ENCODE measurements at places on chromosomes 7 and 10.

DNA sequence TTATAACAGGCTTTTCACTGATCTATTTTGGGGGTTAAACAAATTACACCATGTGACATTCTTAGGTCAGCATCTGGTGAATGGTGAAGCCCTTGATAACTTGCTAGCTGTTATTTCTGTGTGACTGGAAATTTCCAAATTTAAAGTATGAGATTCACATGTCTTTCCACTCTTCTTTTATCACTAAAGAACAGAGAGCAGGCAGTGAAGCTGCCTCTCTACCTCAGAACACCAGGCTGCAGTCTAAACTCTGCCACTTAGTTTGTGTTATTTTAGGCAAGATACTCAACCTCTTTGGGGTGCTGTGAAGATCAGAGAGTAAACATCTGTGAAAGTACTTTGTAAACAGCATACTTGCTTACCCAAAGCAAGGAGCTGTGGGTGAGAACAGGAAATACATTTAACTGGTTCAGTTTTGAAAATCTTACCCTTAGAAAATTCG lies 15.5 kb upstream of the SP4 start:
- DNase-seq, result no peak

- DNase-seq, result no peak
These were observed 91.6 kb upstream of the ODAD2 start for GRCh38 chr10:28090506-28090905.

- no peak for DNase-seq
These were observed 594.9 kb downstream of the LRMDA start for GRCh38 chr10:76026176-76026771.

DNA sequence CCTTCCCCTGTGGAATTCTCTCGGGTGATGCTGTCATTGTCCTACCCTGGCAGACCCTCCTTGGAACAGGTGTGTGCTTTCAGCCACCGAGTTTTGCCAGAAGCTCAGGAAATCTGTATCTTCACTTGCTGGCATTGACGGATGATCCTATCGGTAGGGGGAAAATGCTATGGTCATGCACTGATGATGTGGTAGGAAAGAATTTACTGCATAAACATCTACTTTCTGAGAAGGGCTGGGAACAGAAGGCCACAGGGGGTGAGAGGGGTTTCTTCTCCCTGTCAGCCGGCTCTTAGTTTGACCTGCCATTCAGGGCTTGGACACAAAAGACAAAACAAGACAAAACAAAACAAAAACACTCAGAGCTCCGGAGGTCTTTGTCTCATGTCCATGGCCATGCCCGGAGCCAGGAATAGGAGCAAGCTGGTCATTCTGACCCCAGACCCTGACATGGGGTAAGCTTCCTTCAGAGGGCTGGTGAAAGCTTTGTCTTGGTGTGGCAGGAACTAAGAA lies 43.6 kb upstream of the CARD11 start:
- DNase-seq, result no peak

- DNase-seq, result no peak
These were observed 87.9 kb upstream of the KAT6B start for GRCh38 chr10:74738542-74738941.

DNA sequence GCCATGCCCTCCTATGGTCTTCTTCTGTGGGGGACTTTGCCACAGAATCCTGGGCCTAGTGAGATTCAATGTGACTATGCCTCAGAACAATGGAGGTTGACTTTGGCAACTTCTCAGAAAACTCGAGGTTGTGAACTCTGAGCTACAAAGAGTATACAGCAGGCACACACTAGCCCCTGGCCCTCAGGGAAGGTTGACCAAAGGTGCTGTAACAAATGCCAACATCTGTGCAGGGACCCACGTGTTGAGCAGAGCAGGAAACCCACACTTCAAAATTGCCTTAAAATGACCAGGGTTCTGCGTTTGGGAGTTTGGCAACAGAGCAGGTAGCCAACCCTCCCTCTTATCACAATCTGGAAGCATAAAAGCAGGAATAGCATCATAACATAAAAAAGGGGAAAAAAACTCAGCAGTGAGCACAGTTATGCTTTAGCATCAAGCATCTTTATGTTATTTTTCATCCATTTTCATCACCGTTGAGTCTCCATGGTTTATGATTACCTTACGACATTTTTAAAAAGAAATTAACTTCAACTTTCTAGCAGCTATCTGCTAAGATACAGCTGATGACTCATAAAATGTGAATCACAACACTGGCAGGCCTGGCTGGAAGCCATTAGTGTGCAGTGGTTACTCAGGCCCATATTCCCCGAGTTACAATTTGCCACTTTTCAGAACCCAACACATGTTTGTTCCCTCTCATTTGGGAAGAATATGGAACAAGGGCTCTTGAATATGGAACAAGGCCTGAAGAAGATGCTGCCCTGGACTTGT lies 11.1 kb downstream of the PRLHR start:
- DNase-seq, result no peak

DNA sequence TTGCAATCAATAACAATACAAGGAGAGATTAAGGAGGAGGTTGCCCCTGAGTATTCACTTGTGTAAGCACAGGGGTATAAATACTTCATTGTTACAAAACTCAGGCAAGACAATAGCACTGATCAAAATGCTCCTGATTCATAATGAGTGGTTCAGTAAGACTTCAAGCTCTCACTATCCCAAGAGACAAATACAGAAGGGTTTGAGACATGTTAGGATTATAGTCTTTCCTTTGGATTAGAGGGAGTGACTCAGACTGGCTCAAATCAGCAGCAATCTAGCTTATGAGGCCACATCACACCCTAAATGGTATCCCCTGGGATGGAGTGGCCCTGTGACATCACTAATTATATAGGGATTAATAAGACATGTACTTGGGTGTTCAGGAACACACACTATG lies 167.2 kb upstream of the HGF start:
- no peak for DNase-seq

GRCh38 chr7:69285854-69286253 lies 312.4 kb upstream of the AUTS2 start:
- no peak for DNase-seq

- DNase-seq, result no peak
These were observed 230.2 kb upstream of the AKR1E2 start for GRCh38 chr10:4595719-4596319.

DNA sequence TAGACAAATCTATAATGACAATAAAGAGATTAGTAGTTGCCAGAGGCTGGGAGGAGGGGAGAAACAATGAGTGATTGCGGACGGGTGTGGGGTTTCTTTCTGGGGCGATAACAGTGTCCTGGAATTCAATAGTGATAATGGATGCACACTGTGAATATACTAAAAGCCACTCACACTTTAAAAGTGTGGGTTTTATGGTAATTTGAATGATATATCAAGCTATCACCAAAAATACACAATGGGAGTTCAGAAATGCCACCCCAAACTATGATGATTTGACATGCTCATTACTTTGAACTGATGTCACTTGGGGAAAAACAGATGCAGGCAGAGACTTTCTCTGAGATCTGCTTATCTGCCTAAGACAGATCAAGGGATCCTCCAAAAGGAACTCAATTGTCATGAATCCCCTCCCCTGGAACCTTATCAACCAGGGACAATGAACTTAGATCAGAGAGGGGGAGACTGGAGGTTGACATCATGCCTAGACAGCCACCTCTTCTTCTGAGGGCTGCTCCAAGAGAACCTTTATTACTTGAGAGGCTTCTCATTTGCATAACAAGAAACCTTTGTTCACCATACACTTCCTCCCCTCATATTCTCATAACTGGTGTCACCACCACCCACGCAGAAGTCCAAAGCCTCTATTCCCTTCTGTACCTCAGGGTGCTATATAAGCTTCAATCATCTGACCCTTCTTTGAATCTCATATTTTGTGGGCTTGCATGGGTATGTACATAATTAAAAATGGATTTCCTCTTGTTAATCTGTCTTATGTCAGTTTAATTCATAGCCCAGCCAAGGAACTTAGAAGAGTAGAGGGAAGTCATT lies 14.8 kb upstream of the ZC3HAV1 start:
- DNase-seq, result no peak

DNA sequence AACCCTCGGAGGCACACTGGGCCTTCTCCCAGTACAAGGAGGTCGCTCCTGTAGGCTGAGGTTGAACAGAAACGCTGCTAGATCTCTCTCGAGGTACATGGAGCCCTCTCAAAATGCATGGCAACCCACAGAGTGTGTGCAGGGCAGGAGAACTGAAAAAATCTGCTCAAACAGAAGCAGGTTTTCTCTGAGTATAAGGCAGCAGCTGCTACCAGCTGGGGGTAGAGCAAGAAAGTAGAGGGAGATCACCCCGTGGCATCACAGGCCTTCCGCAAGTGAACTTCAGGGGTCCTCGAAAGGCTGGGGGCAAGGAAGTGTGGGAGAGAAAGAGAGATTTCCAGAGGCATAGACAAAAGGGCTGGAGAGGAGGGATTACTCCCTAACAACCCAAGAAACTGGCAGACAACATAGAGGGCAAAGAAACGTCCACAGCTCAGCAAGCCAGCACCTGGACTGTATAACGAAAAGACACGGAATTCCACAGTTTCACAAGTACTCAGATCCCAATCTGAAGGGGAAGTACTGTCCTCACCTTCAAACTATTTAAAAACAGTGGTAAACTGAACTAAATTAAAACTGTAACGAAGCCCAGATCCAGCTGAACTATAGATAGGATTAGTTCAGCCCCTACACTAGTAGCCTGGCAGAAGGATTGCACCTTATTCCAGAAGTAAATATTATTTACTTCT lies 299.2 kb downstream of the IPMK start:
- DNase-seq, result no peak

DNA sequence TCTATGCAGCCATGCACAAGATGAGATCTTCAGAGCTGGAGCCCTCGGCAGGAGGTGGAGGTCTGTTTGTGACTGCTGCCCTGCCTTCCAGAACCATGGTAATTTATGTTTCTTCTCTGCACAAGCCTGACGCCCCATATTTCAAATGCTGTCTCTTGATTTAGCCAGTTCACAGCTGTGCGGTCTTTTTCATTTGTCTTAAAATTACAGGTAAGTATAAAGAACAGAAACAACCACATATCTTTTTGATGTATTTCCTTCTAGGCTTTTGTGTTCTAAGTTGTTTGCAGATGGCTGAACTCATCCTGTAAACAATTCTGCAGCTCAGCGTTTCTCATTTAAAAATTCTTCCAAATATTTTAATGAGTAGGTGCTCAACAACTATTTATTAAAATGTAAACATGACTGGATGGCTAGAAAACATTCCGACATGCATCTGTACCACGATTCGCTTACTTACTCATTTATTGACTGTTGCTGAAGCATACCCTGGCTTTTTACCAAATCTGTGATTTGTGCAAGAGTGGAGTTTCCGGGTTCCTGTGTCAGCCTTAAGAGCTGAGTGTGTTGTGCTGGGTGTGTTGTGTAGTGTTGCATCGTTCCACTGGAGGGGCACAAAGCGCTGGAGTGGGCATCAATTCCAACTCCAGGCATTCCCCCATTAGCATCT lies 58.9 kb downstream of the PIP4K2A start:
- peak; percentile 11 for DNase-seq

- no peak for DNase-seq
These were observed 360.3 kb downstream of the CRPPA start for GRCh38 chr7:16061011-16061410.

DNA sequence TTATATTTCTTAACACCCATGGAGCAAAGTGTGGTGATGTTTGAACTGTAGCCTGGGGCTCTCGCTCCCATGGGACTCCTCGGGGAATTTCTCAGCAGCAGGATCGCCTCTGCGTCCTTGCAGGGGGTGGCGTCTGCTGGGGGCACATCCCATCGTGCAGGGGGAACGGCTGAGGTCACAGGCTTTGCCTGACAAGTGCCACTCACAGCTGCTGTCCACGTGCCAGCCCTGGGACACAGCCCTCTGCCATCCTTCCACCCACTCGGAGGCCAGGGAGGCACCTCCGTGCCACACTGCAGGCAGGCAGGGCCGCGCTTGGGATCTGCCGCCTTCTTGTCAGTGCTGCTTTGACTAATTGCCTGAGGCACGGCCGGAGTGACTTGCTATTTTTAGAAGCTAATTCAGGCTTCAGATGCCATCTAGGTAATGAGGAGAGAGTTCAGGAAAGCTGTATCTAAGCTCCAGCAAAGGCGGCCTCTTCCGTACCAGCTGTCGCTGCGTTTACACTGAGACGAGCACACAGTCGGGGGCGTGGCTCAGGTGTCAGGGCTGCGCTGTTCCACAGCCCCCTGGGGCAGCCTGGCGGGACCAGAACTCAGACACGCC lies 45.7 kb downstream of the PITRM1 start:
- DNase-seq, result peak; percentile 70

GRCh38 chr7:132817949-132818348 lies 241.7 kb upstream of the PLXNA4 start:
- no peak for DNase-seq

DNA sequence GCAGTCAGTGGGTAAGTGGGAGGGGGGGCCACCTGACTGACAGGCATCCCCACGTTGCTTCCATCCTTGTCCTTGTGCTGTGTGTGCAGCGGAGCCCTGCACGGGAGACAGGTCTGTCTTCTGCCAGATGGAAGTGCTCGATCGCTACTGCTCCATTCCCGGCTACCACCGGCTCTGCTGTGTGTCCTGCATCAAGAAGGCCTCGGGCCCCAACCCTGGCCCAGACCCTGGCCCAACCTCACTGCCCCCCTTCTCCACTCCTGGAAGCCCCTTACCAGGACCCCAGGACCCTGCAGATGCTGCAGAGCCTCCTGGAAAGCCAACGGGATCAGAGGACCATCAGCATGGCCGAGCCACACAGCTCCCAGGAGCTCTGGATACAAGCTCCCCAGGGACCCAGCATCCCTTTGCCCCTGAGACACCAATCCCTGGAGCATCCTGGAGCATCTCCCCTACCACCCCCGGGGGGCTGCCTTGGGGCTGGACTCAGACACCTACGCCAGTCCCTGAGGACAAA lies 24.8 kb downstream of the TBATA start:
- DNase-seq, result no peak

- DNase-seq, result no peak
These were observed 59.0 kb upstream of the NFE2L3 start for GRCh38 chr7:26093023-26093422.

GRCh38 chr7:92451645-92452044 lies 4.4 kb downstream of the GATAD1 start:
- no peak for DNase-seq

DNA sequence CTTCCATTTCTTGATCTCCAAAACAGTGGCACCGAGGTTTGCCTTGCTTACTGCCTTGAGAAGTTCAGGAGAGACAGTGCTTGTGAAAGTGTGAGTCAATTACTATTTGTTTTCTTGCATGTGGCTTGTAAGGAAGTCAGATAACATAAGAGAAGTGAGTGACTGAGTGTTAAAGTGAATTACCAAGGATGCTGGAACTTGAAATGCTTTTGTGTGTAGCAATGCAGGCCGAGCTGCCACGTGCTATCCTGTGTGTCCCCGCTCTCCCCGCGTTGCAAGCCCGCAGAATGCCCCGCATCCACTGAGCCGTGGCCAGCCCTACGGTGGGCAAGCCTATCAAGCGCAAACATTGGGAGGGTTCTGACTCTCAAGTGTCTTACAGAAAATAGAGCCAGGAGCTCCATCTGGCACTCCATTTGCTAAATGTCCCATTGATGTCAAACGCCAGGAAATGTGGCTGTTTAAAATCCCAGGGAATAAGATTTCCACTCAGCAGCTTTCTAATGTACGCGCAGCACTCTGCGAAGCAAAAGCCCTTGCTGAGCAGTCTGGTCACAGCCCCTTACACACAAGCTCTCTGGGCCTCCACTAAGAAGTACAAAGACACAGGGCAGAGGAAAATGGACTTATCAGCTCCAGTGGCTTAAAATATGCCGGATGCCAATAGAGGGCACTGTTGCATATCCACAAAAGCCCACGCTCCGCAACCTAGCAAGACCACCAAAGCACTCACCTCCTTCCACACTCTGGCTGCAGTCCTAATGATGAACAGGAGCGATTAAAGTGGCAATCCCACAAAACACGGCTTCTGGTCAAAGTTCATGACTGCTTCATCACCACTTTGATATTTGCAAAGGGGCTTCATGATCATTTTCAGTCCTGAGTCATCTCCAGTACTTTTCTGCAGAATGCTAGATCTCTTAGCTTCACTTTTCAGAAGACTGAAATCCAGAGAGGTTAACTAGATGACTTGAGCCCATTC lies 158.0 kb upstream of the ITGB1 start:
- DNase-seq, result no peak

Measured in NCI-H1417 treated with DMSO at 0.1 percent for 48 hours (cell line).